ENCODE measurements at places on chromosomes 2 and 18. TPM values are rescaled to one million over a fixed set of nuclear protein-coding genes. Genes with fewer than 3 reads are reported as not detected.
A peak's percentile ranks its signal among the peaks of the same experiment; 100 is the strongest.

- no peak for DNase-seq
Observed at GRCh38 chr2:231360401-231360800, 35.1 kb upstream of the B3GNT7 start.

DNA sequence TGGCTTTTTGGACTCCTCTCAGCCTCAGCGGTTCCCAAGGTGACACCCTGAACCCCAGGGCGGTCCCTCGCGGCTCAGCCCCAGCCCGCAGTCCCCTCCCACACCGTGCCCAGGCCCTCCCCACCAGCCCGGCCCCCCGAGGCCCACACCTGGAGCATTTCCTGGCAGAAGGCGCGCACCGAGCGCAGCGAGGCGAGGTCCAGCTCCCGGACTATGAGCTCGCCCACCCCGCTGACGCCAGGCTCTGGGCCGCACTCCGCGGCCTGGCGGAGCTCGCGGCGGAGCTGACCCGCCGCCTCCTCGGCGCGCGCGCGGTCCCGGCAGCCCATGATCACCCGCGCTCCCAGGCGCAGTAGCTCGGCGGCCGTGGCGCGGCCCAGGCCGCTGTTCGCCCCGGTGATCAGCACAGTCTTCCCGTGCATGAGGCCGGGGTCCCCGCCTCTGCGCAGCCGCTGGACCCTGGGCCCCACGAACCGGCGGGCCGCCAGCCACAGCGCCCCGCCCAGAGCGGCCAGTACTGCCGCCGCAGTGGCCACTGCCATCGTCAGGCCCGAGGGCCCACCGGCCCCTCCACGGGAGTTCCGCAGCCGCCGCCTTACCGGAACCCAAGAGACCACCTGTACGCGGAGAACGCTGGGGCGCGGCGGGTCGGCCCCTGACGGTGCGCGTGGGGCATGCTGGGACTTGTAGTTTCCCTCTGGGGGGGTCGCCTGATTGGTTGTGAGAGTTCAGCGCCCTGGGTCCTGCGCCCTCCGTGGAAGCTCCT, at the start of gene RDH14:
TSS of gene RDH14 (minus strand) at position 623 of the 766 bp plus-strand sequence. CDS start at position 542, 81 bp downstream.
- peak; percentile 87 for DNase-seq

DNA sequence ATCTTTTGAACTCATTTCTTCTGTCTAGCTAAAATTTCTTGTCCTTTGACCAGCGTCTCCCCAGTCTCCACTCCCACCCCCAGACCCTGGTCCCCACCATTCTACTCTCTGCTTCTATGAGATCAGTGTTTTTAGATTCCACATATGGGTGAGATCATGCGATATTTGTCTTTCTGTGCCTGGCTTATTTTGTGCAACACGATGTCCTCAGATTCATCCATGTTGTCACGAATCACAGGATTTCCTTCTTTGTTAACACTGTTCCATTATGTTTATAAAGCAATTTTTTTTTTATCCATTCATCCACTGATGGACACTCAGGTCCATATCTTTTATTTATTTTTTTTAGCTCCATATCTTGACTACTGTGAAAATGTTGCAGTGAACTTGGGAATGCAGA, 16.0 kb upstream of the ACYP2 start:
- no peak for DNase-seq

The AMER3 gene
- not detected for total RNA-seq

- DNase-seq: no peak
Observed at GRCh38 chr2:201136889-201137321, 20.9 kb downstream of the CFLAR start.

The NT5DC4 gene
- total RNA-seq: not detected

- no peak for DNase-seq
Observed at GRCh38 chr2:48707466-48707865, 48.1 kb downstream of the LHCGR start.

The COL5A2 gene
- total RNA-seq: 99.4 TPM

GRCh38 chr2:235769046-235769445, 275.2 kb downstream of the AGAP1 start:
- DNase-seq: no peak

The CHST9 gene
- 0.07 TPM for total RNA-seq

The MAP2 gene
- total RNA-seq: 51.6 TPM

- no peak for DNase-seq
Observed at GRCh38 chr2:203987959-203988358, 51.4 kb downstream of the ICOS start.

GRCh38 chr2:172053486-172053885, 31.8 kb upstream of the DLX1 start:
- no peak for DNase-seq

DNA sequence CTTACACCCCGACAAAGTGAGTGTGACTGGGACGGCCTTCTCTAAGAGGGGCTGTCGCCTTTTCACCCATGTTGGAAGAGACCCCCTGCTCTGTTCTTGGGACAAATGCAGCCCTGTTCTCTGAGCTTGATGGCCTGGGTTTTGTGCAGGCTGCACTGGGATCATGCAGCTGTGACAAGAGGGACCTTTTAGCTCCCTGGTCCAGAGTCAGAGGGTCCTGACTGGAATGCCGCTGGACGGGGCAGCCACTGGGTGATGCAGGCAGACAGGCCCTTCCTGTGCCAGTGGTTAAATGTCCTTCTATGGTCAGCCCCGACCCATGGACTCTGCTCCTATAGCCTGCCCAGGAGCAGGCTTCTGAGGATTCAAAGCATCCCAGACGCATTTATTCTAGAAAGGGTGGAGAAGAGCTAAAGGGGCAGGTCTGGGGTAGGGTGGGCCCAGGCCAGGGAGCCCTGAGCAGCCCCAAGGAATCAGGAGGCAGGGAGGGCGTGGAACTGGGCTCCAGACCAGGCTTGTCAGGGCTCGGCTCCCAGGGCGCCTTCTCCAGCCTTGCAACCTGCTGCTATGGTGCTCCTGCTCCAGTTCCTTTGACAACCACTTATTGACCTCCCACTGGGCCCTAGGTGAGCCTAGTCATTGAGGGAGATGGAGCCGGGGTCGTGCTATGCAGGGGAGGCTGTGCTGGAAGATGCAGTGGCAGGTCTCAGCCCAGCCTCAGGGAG, 277.9 kb upstream of the HS6ST1 start:
- no peak for DNase-seq

- peak; percentile 19 for DNase-seq
Observed at GRCh38 chr2:97868986-97869721, 126.6 kb downstream of the TMEM131 start.

GRCh38 chr2:226904592-226904991, 68.7 kb downstream of the RHBDD1 start:
- no peak for DNase-seq

The UGT1A7 gene
- 0.35 TPM for total RNA-seq

DNA sequence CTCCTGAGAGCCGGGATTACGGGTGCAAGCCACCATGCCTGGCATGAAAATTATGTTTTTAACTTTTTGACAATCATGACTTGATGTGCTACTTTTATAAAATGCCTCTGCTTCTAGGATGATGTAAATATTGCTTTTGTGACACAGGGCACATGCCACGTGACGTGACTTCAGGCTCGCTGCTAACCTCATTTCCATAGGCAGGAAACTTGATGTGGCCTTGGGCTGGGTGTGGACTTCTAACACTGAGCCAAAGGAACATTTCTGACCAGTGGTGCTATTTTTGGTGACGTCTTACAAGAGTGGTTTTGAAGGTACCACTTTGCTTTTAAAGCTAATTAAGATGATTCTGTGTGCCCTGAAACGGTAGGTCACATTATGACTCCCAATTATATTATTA, 34.2 kb upstream of the THOC1 start:
- no peak for DNase-seq

- no peak for DNase-seq
Observed at GRCh38 chr2:88197732-88198131, 27.6 kb downstream of the THNSL2 start.

All from thoracic aorta (tissue), 2 donors.